ENCODE measurements at places on chromosomes 2 and 18. TPM values are rescaled to one million over a fixed set of nuclear protein-coding genes. Genes with fewer than 3 reads are reported as not detected.
A peak's percentile ranks its signal among the peaks of the same experiment; 100 is the strongest.

DNA sequence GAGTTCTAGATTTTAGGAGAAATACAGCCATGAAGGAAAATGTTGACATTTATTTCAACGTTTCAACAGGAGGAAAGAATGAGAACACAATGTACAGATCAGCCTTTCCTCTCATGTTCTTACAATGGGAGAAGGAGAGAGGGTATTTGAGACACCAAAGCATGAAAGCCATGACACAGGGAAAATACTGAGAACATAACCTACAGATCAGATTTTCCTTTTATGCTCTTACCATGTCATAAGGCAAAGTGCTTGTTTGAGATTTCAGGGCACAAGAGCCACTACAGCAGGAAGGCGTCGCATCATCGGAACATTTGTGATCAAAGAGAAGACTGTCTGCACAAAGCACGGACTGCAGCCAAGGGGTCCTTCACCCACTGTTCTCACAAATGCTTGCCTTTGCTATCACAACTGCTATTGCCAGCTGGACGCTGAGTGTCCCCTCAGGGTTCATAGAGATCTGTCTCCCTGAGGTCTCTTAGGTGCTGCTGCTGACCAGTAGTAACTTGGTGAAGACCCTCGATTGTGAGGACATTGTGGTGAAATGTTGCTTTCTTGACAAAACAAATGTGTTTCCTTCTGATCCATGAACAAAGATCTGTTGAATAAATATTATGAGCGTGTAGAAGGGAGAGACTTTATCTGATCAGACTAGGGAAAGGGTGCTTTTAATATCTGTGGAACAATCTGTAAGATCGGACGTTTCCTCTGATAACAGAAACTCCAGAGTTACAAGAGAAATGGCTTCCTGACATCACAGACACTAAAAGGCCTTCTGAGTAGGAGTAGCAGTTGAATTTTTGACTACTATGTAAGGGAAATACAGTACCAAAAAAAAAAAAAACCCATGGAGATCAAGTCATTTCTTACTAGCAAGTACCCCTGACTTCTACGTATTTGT lies 6.4 kb upstream of the IL1RL1 start:
- DNase-seq: peak; percentile 65

DNA sequence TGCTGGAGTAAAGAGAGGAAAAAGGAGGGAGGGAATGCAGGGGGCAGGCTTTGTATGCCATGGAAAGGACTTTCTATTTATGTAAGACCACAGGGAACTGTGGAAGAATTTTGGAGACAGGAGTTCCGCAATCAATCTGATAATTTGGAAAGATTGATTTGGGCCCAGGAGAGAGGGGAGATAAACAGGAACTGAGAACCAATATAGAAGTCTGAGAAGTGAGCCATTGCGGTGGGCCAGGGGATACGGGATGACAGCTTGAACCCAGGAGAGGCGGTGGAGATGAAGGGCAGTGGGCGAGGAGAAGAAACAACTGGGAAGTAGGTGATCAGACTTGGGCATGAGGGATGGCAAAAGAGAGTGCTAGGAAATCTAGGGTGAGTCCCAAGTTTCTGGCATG lies 23.7 kb downstream of the RASGRP3 start:
- no peak for DNase-seq

Gene POTEJ
- total RNA-seq: not detected

DNA sequence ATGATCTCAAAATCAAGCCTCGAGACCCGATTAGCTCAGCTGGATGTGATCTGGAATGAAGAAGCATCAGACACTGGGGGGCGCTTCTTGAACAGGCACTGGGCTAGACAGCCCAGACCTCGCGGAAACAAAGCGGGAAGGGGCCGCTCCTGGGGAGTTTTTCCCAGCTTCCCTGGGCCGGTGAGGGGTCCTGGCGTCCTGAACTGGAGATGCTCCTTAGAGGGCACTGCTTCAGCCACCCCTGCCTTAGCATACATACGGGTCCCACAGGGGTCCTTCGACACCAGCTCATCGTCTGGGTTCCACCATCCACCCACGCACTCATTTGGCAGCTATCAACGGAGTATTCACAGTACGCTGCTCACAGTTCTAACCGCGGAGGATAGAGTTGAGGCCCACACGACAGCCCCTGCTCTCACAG lies 146.7 kb downstream of the TSN start:
- DNase-seq: no peak

Gene EPHA4
- total RNA-seq: 7.2 TPM

DNA sequence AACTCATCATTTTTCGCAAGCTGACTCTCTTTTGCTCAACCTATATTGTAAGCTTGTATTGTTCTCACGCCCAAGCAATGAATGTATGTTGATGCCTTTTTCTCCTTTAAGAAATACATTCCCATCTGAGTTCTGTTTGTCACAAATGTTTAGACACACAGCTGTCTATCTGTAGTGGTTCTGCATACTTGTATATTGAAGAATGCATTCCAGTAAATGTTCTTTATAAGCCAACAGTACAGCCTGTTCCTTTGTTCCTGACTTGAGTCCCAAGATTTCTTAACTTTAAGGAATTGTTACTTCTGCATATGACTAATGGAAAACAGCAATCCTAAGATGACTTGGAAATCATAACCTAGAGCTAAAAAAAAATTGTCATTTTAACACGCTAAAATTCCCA lies 849.1 kb upstream of the POU3F3 start:
- no peak for DNase-seq

DNA sequence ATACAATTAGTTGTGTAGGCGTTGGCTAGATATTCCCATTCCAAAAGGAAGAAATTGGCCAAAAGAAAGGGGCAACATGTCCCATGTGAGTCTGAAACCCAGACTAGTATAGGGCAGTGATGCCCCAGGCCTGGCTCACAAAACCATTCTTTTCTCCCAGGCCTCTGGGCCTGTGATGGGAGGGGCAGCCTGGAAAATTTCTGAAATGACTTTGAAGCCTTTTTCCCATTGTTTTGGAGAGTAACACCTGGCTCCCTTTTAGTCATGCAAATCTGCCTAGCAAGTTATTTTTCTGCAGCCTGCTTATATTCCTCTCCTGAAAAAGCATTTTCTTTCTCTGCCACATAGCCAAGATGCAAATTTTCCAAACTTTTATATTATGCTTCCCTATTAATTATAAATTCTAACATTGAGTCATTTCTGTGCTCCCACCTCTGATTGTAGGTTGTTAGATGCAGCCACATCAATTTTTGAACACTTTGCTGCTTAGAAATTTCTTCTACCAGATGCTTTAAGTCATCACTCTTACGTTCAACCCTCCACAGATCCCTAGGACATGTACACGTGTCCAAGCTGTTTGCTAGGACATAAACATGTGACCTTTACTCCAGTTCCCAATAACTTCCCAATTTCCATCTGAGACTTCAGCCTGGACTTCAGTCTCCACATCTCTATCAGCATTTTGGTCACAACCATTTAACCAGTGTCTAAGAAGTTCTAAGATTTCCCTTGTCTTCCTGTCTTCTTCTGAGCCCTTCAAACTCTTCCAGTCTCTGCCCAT lies 76.1 kb upstream of the MC4R start:
- no peak for DNase-seq

DNA sequence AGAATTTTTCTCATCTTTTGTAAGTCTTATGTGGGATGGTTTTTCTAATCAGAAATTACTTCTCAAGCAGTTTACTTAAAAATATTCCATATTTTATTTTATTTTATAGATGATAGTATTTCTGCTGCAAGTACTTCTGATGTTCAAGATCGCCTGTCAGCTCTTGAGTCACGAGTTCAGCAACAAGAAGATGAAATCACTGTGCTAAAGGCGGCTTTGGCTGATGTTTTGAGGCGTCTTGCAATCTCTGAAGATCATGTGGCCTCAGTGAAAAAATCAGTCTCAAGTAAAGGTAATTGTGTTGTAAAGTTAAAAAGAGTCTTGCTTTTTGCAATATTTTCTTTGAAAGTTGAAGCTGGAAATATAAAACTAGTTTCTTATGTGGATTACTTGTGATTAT lies 76.2 kb downstream of the EML4 start:
- no peak for DNase-seq

DNA sequence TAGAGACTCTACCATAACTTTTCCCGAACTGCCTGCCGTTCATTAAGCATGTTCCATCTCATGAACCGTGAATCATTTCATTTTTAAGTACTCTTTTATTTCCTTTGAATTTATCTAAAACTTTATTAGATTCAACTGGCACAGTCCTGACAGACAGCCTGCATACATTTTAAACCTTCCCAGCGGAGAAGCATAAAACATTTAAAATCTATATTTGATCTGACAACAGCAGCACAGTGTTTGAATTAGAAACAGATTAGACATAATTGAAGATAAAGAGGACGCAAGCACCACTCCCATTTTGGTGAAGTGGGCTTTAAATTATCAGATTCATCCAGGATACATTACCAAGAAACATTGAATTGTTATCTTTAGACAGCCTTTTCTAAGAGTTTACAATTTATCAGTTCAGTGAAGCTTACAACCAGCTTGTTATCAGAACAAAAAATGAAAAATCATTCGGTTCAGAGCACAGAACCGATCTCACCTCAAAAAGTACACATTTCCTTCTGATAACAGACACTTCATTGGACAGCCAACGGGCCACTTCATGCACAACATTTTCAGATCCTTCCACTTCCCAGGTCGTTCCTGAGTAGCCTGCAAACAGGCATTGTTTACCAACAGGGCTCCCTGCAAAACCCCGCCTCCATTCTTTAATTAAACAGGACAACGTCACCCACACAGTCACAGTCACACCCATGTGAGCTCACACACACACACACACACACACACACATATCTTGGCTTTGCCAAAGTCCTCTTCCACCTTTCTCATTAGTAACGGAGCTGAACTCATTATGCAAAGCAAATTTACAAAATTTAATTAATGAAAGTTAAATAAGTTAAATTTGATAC lies 171.2 kb downstream of the SP3 start:
- no peak for DNase-seq

Gene SPP2
- total RNA-seq: not detected

All from activated CD4-positive, alpha-beta T cell treated with anti-CD3 and anti-CD28 coated beads for 36 hours (primary cell).